ENCODE measurements at places on chromosomes 4 and X.
A peak's percentile ranks its signal among the peaks of the same experiment; 100 is the strongest.

DNA sequence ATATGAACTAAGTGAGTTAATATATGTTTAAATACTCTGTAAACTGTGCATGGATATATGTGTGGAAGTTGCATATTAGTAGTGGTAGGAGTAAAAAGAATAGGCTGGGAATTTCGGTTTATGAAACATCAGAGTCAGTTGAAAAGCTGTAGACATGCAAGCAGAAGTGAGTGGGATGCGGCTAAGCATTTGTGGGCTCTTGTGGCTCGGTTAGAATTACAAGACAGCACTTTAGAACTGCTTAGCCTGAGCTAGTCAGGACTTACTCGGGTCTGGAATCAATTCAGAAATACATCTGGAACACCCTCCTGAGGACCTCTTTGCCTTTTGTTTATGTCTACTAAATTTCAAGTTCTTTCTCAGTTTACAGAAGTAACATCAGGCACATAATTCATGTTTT, 93.6 kb downstream of the AFF2 start:
- no peak for DNase-seq

DNA sequence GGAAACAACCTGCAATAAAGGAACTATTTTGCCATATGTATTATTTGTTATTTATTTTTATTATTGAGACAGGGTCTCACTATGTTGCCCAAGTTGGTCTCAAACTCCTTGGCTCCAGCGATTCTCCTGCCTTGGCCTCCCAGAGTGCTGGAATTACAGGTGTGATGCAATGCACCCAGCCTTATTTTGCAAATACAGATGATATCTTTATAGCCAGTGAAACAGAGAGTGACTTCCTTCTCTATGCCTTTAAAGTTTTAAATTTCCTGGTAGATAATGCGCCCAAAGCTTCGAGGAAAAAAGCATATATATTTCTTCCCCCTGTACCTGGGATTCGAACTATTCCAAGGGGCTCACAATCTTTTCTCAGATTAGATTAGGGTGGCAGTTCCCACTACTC, 601.1 kb upstream of the HTR2C start:
- no peak for DNase-seq

DNA sequence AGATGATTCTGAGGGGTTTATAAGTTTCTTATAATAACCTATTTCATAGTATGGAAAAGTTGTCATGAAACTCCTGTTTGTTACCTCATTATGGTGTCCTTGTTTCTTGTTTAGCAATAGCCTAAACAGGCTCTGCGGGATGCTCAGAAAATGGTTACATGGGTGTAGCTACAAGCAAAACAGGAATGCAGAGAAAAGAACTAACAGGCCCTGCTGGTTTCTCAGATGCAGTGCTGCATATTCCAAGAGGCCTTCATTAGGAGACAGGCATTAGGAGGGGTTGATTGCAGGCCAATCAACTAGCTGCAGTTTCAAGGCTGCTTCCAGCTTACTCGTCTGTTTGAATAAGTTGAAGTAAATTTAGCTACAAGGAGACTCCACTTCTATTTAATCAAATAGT, 37.6 kb upstream of the HPGD start:
- no peak for DNase-seq

- DNase-seq = no peak
Measured at GRCh38 chrX:153640736-153641575, 6.0 kb upstream of the DUSP9 start.

DNA sequence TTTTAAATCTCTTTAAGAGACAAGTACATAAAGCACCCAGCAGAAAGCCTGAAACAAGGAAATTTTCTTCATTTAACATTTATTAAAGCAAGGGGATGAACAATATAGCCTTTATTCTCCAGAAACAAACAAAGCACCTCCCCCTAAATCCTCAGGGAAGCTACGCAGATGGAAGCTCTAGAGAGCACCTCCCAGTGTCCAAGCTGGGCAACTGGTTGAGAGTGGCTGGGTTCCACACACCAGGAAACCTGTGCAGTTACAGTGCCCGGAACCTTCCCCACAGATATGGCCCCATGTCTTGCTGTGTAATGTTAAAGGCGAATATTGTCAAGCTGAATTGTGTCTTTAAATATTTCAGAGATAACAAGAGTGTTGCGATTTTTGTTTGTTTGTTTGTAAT, 8.9 kb upstream of the TRIML1 start:
- DNase-seq = no peak

DNA sequence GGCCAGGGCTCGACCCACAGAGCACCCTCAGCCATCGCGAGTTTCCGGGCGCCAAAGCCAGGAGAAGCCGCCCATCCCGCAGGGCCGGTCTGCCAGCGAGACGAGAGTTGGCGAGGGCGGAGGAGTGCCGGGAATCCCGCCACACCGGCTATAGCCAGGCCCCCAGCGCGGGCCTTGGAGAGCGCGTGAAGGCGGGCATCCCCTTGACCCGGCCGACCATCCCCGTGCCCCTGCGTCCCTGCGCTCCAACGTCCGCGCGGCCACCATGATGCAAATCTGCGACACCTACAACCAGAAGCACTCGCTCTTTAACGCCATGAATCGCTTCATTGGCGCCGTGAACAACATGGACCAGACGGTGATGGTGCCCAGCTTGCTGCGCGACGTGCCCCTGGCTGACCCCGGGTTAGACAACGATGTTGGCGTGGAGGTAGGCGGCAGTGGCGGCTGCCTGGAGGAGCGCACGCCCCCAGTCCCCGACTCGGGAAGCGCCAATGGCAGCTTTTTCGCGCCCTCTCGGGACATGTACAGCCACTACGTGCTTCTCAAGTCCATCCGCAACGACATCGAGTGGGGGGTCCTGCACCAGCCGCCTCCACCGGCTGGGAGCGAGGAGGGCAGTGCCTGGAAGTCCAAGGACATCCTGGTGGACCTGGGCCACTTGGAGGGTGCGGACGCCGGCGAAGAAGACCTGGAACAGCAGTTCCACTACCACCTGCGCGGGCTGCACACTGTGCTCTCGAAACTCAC, 3.6 kb downstream of the MID1IP1 start:
- peak; percentile 22 for DNase-seq

DNA sequence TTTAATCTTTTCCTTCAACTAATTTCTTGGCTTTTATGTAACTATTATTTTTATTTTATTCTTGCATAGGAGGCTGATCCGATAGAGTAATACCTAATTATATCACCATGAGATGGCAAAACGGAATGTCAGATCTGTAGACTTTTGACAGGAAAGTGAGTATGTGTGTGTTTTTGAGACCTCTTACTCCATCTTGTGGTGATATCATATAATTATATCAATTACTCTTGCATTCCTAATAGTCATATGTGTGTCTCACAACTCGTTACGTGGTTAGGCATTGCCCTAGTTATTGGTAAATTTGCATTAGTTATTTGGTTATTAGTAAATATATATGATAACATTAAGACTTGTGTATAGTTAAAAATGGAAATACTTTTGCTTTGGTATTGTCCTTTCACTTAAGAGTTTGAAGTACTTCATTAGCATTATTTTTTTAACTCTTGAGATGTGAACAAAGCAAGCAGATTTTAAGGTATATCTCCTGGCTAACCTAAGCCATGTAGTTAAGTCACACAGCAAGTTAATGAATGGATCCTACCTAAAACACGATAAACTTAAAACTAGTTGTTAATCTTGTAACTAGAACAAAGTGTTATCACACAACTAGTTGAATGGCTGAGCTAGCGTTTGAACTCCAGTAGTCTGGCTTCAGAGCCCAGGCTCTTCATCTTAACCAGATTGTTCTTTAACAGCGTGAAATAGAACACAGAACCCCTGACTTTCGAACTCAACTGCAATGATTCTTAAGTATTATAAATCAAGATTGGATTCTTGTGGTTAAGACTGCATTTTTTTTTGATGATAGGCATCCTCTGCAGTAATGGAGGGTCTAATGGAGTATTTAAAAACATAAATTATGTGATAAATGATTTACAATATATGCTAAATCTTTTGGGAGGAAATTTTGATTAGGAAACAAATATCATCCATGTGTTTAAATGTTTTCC, 67.1 kb downstream of the PGRMC2 start:
- no peak for DNase-seq

DNA sequence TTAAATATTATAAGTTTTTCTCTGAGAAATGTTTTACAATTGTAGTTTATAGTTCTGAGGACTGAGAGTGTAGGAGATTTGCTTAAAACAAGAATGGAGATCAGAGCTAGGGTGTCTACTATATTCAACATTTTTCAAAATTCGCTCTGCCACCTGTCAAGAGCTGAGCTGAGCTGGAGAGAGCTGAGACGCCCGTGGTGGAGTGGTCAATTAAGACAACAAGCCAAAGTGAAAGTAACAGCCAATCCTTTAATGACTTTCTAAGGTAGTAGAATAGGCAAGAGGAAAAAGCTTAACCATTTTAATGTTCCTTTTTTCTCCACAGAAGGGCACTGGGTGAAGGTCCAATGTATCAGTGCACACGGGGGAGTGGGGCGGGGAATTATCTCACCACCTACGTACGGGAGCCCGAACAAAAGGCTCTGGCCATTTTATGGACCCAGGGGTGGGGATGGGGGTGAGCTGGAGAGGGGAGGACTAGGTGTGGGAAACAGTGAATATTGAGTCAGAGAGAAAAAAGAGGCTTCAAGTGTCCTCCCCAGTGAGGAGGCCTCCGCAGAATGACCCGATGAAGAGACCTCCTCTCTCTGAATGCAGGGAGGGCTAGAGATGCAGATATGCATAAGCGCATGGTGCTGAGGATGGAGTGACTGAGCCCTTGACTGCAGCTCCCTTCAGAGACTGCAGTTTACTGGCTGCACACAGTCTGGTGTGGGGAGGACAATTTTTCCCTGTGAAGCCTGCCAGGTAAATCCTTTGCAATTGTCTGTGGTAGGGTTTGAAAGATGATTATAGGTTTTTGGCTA, 60.8 kb downstream of the SPCS3 start:
- DNase-seq = no peak
